ENCODE measurements at places on chromosomes 6 and 20. TPM values are rescaled to one million over a fixed set of nuclear protein-coding genes. Genes with fewer than 3 reads are reported as not detected.

Gene HEY2
- total RNA-seq: 0.77 TPM

Gene PDYN
- total RNA-seq: not detected

Gene FYN
- 49.9 TPM for total RNA-seq

Gene DEFB132
- not detected for total RNA-seq

Gene FAM162B
- 0.29 TPM for total RNA-seq

Gene DEFB110
- total RNA-seq: not detected

All from Daoy (cell line).